ENCODE measurements at places on chromosomes 13 and 19.

DNA sequence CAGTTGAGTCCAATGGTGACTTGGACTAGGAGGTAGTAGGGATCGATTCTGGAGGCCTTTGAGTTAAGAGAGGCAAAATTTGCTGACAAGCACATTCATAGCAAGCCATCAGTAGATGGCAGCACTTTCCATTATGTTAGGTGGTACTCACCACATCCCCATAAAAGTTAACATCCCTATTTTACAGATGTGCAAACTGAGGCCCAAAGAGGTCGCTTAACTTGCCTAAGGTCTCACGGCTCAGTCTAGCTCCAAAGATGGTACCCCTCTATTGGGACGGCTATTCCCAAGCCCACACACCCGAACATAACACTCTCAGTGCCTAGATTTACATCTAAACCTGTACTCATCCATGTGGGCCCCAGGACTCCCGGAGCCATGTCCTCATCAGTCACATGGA is 21.5 kb upstream of the FOSB start:
- DNase-seq = peak; percentile 6

DNA sequence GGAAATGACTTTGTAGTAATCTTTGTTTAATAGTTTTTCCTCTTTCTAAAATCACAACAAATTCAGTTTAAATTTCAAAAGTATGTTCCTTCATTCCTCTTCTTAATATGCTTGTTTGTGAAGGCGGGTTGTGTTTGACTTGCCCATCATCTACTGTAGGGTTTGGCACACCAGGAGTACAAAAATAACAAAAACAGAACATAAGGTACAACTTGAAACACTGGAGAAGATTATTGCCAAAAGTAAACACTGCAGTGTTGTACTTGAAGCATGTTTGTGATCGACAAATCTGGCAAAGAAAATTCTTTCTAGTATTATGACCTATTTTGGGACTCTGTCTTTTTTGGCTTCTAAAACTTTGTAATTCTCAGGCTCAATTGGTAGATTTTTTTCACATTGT is 518.6 kb downstream of the SLITRK5 start:
- no peak for DNase-seq

GRCh38 chr13:34931572-34931971 is 10.5 kb upstream of the NBEA start:
- no peak for DNase-seq

GRCh38 chr19:5536337-5536894 is 31.3 kb downstream of the TINCR start:
- DNase-seq = peak; percentile 93

- DNase-seq = no peak
Observed at GRCh38 chr19:33686687-33687480, 65.1 kb downstream of the CHST8 start.

GRCh38 chr13:71412231-71412630 is 454.8 kb downstream of the DACH1 start:
- DNase-seq = no peak

DNA sequence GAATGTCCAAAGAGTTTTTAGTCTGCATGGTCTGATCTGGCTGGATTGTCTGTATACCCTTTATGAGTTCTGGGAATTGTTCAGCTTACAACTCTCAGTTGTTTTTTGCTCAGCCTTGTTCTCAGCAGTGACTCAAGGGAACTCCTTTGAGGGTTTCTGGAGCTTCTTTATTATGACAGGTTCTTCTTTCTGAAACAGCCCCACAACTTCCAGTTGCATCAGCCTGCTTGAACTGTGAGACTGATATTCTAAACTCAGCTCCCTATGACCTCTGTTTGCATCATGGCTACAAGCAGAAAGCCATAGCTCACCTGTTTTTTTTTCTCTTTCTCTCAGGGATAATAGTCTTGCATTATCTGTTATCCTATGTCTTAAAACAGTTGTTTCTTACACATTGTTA is 85.0 kb downstream of the TDRD3 start:
- DNase-seq = no peak

DNA sequence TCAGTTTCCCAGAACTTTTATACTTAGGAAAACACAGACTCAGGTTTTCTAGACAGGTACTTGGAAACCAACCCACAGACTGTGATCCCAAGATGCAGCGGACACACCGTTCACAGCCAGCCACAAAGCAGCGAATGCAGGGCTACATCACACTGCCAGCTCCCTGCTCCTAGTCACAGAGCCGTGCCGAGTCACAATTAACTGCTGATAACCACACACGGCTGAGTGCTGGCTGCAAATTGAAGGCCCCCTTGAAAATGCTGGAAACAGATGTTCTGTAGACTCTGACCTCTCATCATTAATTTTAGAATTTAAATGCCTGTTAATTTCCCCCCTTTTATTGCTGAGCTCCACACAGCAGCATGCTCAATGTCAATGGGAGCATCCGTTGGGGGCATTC is 78.6 kb upstream of the SIAH3 start:
- DNase-seq = no peak

GRCh38 chr13:54975676-54976075 is 1947.1 kb downstream of the OLFM4 start:
- DNase-seq = peak; percentile 42

- DNase-seq = no peak
Observed at GRCh38 chr13:101881593-101881992, 429.1 kb downstream of the ITGBL1 start.

DNA sequence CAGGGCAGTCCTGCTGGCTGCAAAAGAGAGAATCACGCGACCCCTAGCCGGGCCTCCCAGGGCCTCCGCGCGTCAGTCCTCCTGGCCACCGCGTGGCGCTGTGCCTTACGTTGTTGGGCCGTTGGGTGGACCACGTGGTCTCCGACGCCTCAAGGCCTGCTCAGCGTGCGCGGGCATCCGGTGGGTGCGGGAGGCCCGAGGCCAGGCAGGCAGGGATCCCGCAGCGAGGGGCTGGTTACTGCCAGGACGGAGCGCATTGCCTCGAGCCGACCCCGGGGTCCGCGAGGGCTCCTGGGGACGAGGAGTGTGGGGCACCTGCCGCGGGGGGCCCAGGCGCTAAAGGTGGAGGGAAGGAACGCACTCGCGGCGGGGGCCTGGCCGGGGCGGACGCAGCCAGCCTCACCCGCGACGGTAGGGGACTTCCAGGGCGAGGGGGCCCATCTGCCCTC is at the start of gene TDRD12:
Gene TDRD12, plus strand, starts transcription at position 157 of the 449 bp plus-strand sequence. CDS start 306 bp downstream, outside the sequence.
- DNase-seq = no peak

DNA sequence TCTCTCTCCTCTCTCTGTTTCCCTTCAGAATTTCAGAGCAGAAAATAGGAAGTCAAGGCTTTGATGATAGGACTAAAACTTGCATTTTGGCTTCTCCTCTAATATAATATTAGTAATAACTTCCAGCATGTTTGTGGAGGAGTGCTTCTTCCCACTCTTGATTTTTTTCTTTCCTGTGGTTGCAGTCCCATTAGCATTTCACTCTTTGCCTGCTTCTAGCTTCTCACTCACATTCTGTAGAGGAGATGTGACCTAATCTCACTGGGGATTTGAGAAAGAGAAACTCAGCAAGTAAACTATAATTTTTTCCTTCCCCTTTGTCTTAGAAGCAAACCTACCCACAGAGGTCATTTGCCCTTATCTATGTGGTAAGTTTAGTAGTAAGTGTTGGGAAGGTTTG is 169.4 kb upstream of the HTR2A start:
- DNase-seq = no peak

GRCh38 chr19:38145623-38146022 is 78.4 kb downstream of the DPF1 start:
- DNase-seq = no peak

- DNase-seq = no peak
Observed at GRCh38 chr13:50838031-50838430, 5.5 kb downstream of the DLEU7 start.

GRCh38 chr13:43071824-43072223 is 48.4 kb downstream of the DNAJC15 start:
- no peak for DNase-seq

- DNase-seq = no peak
Observed at GRCh38 chr19:40147693-40148347, 43.4 kb upstream of the MAP3K10 start.

DNA sequence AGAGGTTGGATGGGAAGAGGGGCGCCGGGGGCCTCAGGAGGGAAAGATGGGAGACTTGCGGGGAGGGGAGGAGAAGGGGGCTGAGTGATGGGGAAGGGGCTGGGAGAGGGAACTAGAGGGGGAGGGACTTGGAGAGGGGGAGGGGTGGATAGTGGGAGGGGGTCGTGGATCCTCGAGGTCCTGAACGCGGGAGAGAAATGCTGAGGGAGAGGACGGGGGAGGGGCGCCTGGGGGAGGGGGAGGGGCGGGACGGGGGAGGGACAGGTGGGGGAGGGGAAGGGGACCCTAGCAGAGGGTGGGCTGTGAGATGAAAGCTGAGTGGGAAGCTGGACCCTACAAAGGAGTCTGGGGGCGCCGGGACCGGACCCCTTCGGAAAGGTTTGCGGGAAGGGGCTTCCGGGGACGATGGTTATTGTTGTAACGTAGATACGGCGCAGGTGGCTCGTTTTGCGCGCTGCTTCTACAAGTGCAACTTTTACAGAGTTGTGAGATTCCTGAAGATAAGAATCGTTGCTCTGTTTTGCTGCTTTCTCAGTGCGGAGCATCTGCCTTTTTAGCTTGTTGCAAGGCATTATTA is 418 bp downstream of the ZNF444 start:
- no peak for DNase-seq

DNA sequence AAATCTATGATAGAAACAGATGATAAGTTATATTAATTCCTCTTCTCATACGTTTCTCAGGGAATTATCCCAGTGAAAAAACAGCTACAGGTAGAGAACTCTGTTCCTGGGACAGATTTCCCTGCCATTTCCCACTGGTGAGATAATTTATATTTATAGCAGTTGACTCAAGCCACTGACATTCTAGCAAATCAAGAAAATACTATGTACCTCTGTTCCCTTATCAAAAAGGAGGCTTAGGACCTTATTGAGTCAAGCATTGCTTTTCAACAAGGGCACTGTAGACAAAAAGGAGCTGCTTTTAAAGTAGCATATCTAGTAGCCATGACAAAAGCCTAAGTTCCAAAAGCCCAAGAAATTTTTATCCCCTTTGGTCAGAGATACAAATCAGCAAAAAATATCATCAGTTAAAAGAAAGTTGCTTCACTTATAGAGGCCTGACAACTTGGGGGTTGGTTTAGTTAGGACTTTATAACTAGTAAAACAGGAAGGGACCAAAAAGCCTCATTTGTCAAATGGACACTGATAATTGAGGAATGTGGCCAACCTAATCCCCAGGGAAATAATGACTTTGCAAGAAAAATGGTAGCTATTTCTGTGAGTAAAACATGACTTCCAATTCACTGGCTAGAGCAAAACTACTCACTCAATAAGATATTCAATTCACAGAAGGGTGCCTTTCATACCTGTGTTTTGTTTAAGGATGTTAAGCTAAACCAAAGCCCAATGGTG is 652.5 kb downstream of the SLITRK1 start:
- DNase-seq = no peak

GRCh38 chr19:7482584-7483439 is 6.0 kb downstream of the PEX11G start:
- no peak for DNase-seq

- DNase-seq = no peak
Observed at GRCh38 chr19:29549105-29550070, 23.6 kb downstream of the VSTM2B start.

DNA sequence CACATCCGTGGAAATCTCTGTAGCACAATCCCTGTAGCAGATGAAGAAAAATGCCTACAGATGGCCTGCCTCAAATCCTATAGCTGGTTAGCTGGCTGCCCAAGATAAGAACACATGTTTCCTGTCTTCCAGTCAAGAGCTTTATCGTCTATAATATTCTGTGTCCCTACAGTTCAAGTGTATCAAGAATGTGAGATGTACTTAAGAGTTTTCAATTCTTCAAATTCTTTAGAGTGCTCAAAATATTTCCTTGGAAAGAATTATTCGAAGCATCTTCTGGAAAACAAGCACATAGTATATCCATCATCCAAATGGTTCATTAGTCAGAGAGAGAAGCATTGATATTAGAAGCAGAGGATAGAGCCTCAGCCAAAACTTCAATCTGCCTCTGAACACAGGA is 239.8 kb downstream of the COG6 start:
- DNase-seq = no peak

GRCh38 chr13:48783181-48783630 is 129.5 kb downstream of the CYSLTR2 start:
- no peak for DNase-seq

GRCh38 chr19:38253788-38254187 is 2.4 kb downstream of the PPP1R14A start:
- DNase-seq = no peak

DNA sequence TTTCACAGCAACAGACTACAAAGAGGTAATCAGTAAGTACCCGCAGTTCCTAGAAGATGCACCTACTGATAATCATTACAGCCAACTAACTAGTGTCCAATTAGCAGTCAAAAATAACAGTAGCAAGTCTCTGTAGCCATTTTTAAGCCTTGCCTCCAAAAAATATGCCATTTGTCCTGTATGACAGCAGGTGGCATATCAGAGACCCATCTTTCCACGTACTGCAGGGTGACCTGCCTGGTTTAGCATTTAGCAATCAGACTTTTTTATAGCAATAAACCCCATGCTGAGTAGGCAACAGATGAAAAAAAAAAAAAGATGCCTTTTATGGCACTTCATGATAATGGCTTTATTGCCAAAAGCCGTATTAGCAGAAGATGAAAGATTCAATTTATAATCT is 155.3 kb upstream of the LSM14A start:
- no peak for DNase-seq

GRCh38 chr19:18674616-18675015 is 8.9 kb upstream of the CRTC1 start:
- no peak for DNase-seq

Measured in NCI-H1417 (cell line).